ENCODE measurements at places on chromosomes 5 and 9.

DNA sequence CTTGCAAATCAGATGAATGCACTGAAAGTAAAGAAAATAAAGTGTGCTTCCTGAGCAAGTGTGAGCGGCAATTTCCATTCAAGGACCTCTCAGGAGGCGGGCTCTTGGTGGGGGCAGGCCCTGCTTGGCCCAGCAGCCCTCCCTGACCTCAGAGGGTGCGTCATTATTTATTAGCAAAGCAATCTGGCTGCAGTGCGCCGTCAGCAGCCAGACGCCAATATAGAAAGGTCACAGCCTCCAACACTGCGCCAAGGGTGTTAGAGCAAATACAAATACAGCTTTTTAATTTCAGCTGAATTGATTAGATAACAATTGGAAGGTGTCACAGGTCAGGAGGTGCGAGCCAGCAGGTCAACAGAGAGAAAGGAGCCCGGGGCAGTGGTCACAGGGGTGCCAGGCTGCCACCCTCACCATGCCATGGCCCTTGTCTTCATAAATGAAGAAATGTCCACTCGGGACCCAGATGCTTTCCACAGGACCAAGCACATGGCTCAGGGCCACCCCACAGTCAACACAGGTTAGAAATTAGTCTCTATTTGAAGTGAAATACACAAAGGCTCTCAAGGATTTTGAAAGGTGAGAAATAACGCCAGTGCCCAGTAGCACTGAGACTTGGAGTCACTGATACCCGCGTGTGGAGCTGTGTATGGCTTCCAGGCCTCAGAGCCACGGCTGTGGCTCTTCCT is 309.8 kb downstream of the IRX2 start:
- no peak for DNase-seq
- no peak overlapping the region for H3K4me3 ChIP-seq
- H3K36me3 ChIP-seq, result no peaks in the 10 kb centered on the region
- no peaks in the 10 kb centered on the region for H3K27me3 ChIP-seq

DNA sequence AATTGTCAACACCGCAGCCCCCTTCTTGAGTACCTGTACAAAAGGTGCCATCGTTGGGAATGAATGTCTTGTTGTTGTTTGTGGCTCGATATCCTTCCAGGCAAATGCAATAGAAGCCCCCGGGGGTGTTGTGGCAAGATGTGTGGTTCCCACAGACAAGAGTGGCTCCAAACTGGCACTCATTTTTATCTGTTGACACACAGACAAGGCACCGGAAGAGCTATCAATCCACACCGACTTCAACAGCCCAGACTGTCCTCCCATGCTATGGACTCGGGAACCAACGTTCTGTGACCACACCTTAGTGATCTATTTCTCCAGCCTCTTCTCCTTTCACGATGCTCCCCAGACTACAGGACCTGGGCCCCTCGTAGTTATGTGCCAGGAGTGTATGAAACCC is 25.9 kb downstream of the SUSD1 start:
- H3K4me3 ChIP-seq, result no peak overlapping the region
- H3K27me3 ChIP-seq, result no peaks in the 10 kb centered on the region
- H3K36me3 ChIP-seq, result no peaks in the 10 kb centered on the region
- H3K27ac ChIP-seq, result no peak overlapping the region
- H3K4me1 ChIP-seq, result 0 out of 2 replicates have a peak, but pooled peaks cover 2% of the 10 kb centered on the region
- DNase-seq, result no peak

- H3K4me1 ChIP-seq, result no peaks in the 10 kb centered on the region
- no peak for DNase-seq
- H3K27ac ChIP-seq, result no peak overlapping the region
- H3K4me3 ChIP-seq, result no peak overlapping the region
- no peaks in the 10 kb centered on the region for H3K36me3 ChIP-seq
- no peaks in the 10 kb centered on the region for H3K27me3 ChIP-seq
Measured at GRCh38 chr9:105858006-105858690, 163.8 kb downstream of the TMEM38B start.

DNA sequence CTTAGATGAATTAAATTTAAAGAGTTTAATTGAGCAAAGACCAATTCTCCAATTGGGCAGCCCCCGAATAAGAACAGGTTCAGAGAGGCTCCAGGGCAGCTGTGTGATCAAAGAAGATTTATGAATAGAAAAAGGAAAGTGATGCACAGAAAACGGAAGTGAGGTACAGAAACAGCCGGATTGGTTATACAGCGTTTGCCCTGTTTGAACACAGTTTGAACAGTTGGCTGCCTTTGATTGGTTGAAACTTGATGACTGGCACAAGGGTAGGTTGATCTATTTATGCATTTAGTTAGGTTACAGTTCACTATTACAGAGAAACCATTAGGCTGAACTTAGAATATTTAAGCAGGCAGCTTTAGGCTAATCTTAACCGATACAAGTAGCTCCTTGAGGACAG is 29.5 kb downstream of the NIM1K start:
- no peaks in the 10 kb centered on the region for H3K36me3 ChIP-seq
- no peak overlapping the region for H3K4me3 ChIP-seq
- DNase-seq, result no peak
- H3K27me3 ChIP-seq, result no peaks in the 10 kb centered on the region
